ENCODE measurements at places on chromosomes 16 and 17.
A peak's percentile ranks its signal among the peaks of the same experiment; 100 is the strongest.

GRCh38 chr16:18975109-18975508, 8.6 kb upstream of the TMC7 start:
- DNase-seq: no peak

DNA sequence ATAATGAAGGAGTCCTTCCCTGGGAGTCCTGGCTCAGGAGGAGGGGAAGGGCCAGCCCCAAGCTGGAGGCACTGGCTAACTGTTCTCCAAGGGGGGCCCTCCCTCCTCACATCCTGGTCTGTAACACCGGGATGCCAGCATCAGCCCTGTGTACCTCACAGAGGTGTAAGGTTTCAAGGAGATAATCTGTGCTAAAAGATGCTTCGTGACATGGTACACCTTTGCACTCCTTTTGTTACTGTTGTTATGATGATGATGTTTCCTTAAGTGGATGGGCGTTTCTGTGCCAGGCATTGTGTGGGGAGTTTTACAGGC, 236.7 kb upstream of the TNRC6C start:
- peak; percentile 48 for DNase-seq

DNA sequence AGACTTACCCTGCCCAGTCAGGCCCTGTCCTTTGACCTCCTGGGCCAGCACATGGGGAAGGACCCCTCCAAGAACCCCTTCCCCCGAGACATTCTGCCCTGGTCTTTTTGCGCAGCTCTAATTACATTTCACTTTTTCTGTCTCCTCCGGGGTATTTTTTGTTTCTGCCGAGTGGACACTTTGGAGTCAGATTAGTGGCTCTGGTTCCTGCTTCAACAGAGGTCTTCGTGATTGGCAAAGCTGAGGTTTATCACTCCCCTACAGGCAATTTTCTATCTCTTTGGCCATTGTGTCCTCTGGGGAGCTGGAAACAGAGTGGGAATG, 23.5 kb downstream of the ANKRD40 start:
- no peak for DNase-seq

GRCh38 chr16:24988593-24989338, 26.4 kb downstream of the ARHGAP17 start:
- DNase-seq: no peak

DNA sequence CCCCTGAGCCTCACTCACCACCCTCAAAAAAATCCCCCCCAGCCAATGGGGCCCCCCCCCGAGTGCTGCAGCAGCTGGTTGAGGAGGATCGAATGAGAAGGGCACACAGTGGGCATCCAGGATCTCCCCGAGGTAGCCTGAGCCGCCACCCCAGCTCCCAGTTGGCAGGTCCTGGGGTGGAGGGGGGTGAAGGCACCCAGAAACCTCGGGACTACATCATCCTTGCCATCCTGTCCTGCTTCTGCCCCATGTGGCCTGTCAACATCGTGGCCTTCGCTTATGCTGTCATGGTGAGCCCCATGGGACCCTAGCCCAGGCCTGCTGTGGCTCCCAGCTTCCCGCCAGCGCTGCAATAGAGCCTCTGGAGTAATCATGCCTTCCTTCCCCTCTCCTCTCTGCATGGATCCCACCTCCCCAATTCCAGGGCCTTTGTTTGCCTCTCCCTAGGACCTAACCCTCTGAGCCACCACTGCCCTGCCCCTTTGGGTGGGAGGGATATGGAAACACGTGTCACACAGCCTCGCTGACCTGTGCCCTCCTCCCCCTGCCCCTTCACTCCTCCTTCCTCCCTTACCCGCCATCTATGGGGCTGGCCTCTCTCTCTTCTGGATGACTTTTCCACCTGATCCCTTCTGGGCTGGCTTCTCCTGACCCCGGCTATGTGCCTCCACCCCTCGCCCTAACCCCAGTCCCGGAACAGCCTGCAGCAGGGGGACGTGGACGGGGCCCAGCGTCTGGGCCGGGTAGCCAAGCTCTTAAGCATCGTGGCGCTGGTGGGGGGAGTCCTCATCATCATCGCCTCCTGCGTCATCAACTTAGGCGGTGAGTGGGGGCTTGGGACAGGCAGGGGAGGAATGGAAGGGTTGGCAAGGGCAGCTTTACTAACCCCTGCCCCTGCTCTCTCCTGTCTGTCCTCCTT, 1.9 kb downstream of the PRRT2 start:
- DNase-seq: no peak

DNA sequence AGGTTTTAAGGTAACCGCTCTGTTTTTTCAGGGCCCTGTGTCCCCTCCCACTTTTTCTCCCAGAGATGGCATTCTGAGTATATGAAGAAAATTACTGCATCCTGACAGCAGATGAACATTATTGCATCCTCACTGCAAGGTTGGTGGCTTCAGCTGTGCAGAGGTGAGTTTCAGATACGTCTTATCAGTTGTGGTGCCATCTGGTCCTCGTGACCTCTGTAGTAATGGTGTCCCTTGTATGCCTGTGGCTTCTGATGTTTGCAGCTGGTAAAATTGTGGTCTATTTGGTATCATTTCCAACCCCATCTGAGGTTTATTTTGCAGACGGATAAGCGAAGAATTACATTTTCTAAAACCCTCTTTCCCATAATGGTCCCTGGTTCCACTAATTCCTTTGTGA, 417.0 kb downstream of the HS3ST3B1 start:
- no peak for DNase-seq

DNA sequence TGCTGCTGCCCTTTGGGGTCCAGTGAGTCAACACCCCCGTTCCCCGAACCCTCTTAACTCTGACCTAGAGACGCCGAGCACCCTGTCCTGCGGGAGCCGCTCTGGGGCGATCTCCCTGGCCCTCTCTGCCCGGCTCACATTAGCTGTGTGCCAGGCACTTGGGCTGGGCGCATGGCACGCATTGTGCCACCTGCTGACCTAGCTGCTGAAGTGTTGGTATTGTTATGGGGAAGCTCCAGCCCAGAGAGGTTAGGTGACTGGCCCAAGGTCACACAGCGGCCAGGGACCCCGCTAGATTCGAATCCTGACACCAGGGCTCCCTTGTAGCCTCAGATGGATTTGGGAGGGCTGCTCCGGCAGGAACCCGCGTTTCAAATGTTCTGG, 1.1 kb downstream of the HSD17B1 start:
- no peak for DNase-seq

Measured in NCI-H187 treated with DMSO at 0.1 percent for 48 hours (cell line).